Chondrocyte (in vitro differentiated cells): ENCODE measurements at places on chromosomes 6 and 20. TPM values are rescaled to one million over a fixed set of nuclear protein-coding genes. Genes with fewer than 3 reads are reported as not detected.

The PPP1R14C gene
- 1.5 to 3.4 TPM (median 3.3 TPM) in 3 replicates for total RNA-seq

The MCM9 gene
- total RNA-seq: 9.9 to 14.1 TPM (median 11.1 TPM) in 3 replicates

The OPRM1 gene
- total RNA-seq: not detected in 3 replicates

DNA sequence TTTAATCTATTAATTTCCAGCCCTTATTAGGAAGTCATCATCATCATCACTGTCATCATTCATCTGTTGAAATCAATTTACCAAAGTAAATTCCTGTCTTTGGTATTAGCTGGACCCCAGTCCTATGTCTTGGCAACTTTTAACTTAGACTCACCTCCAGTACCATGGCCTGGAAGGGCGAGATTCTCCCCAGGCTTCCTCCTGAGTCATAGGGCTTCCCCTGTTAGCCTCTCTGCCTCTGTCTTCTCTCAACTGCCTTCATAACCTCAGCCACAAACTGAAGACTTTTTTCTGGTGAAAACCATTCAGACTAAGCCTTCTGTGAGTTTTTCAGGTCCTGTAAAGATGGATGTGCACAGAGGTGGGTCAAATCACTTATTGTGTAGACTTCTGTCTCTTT, 95.0 kb downstream of the NKAIN2 start:
- H3K4me1 ChIP-seq: peaks cover 18% of the 10 kb centered on the region
- DNase-seq: no peak
- H3K4me3 ChIP-seq: no peak overlapping the region
- no peaks in the 10 kb centered on the region for H3K36me3 ChIP-seq
- no peak overlapping the region for H3K27ac ChIP-seq

GRCh38 chr6:166907373-166907841, 48.9 kb downstream of the RNASET2 start:
- H3K4me3 ChIP-seq: no peak overlapping the region
- no peak overlapping the region for H3K27ac ChIP-seq
- H3K36me3 ChIP-seq: peaks cover 2% of the 10 kb centered on the region
- H3K4me1 ChIP-seq: peaks cover 11% of the 10 kb centered on the region
- no peak for DNase-seq

The BEND6 gene
- 8.9 to 15.8 TPM (median 10.9 TPM) in 3 replicates for total RNA-seq

DNA sequence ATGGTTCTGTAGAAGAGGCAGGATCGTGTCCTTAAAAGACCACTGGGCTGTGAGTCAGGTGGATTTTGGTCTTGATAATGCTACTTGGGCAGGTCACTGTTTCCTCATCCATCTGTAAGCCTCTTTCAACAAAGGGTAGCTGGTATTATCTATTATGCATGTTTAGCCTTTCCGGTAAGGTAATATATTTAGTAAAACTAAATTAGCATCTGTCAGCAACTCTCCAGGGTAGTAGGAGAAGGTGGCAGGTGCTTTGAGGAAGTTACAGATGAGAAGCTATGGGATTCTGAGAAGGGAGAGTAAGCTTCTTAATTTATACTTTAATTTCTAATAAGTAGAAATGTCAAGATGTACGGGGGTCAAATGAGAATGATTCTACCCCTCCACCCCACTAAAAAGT, 86.9 kb upstream of the TGM3 start:
- no peak overlapping the region for H3K4me3 ChIP-seq
- DNase-seq: no peak
- no peaks in the 10 kb centered on the region for H3K4me1 ChIP-seq
- H3K27me3 ChIP-seq: peaks cover 22% of the 10 kb centered on the region

DNA sequence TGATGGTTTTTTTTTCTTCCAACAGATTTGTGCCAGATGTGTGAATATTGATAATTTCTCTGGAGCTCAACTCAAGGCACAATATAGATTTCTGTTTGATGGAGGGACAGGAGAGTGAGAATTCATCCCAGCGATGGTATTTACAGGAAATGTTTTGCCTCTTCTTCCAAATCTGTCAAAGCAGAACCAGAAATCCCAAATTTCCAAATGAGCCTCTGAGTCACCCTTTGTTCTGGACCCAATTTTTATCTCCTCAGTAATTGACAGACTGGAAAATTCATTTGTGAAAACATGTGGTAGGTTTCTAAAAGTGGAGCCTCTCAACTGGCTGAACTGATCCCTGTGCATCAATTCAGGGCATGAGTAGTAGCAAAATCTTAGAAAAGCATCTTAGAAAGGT, 223.2 kb upstream of the TSHZ2 start:
- no peak for DNase-seq
- H3K4me3 ChIP-seq: no peak overlapping the region
- H3K4me1 ChIP-seq: no peaks in the 10 kb centered on the region
- no peaks in the 10 kb centered on the region for H3K36me3 ChIP-seq
- H3K27ac ChIP-seq: no peak overlapping the region

The MUCL3 gene
- total RNA-seq: 0.07 TPM in 1 of 3 replicates, not detected in the others

DNA sequence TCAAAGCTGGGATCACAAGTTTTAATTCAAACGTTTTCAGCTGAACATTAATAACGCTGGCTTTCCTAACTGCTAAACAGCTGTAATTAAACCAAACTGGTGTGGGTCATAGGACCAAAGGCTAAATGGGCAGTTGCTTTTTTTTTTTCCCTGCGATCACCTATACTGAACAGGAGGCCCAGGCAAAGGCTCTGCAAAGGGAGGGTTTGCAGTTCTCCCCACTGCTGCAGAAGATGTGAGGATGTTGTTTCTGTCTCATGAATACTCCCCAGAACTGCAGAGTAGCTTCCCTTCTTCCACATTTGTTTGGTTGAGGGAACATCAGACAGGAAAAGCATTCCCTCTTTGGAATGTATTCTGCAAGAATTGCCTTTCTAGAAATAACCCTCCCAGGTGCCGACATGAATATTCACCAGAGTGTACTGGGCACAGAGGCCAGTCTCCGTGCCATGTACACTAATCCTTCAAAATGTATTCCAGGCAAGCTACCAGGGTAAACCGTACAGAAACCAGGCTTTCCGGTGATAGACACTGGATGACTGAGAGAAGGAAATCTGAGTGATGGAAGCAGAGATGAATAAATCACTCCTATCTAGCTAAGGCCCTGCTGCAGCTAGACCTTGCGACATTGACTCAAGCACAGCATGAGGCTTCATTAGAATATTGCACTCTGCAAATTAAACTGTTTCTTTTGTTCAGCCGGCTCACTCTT, 370.1 kb downstream of the BTBD9 start:
- H3K36me3 ChIP-seq: no peaks in the 10 kb centered on the region
- DNase-seq: no peak
- no peaks in the 10 kb centered on the region for H3K27me3 ChIP-seq
- no peak overlapping the region for H3K4me3 ChIP-seq

GRCh38 chr6:18425218-18425617, 38.1 kb downstream of the RNF144B start:
- no peaks in the 10 kb centered on the region for H3K27me3 ChIP-seq
- H3K36me3 ChIP-seq: peaks cover 2% of the 10 kb centered on the region
- no peak overlapping the region for H3K4me3 ChIP-seq
- no peak for DNase-seq
- H3K27ac ChIP-seq: no peak overlapping the region
- no peaks in the 10 kb centered on the region for H3K4me1 ChIP-seq

- H3K36me3 ChIP-seq: no peaks in the 10 kb centered on the region
- DNase-seq: peak; percentile 96
These were observed 19.1 kb upstream of the IRF4 start for GRCh38 chr6:372336-372911.

- DNase-seq: no peak
- no peaks in the 10 kb centered on the region for H3K27me3 ChIP-seq
- H3K4me1 ChIP-seq: peaks cover 21% of the 10 kb centered on the region
- H3K27ac ChIP-seq: no peak overlapping the region
- H3K4me3 ChIP-seq: no peak overlapping the region
These were observed 49.9 kb upstream of the COL21A1 start for GRCh38 chr6:56297022-56297989.

GRCh38 chr6:102355578-102355977, 962.1 kb downstream of the GRIK2 start:
- no peak overlapping the region for H3K4me3 ChIP-seq
- H3K36me3 ChIP-seq: no peaks in the 10 kb centered on the region
- no peaks in the 10 kb centered on the region for H3K27me3 ChIP-seq
- H3K27ac ChIP-seq: no peak overlapping the region
- no peak for DNase-seq
